ENCODE measurements at places on chromosomes 11 and 22.

- no peak for DNase-seq
Observed at GRCh38 chr11:44338026-44338425, 28.1 kb upstream of the ALX4 start.

- DNase-seq: no peak
Observed at GRCh38 chr22:29937940-29938693, 55.1 kb downstream of the MTMR3 start.

- no peak for DNase-seq
Observed at GRCh38 chr11:82996966-82997606, 74.6 kb downstream of the RAB30 start.

GRCh38 chr11:47051217-47051616 is 114.7 kb downstream of the CSTPP1 start:
- peak; percentile 44 for DNase-seq

DNA sequence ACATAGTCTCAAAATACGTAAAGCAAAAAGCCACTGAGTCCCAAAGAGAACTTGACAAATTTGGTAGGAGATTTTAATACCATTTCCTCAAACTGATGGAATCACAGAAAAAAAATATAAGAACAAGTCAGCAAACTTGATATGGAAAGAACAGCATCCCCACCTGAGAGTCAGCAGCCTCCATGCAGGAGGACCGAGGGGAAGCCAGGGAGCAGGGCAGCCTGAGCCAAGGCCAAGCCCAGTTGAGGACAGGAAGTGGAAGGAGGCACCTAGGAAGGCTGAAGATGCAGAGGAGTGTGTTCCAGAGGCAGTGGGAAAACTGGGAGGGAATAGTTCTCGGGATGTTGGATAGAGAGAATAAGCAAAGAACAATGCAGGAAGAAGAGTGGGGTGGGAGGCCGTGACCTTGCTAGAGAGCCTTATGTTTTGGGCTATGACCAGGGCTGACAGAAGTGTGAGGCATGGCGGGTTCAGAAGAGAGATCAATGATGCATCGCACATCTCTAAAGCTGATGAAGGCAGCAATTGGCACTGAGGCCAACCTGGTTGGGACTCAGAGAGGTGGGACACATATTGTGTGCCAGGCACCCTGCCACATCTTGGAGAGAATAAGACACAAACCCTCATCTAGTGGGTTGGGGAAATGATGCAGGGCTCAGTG is 15.4 kb downstream of the APOA4 start:
- no peak for DNase-seq

DNA sequence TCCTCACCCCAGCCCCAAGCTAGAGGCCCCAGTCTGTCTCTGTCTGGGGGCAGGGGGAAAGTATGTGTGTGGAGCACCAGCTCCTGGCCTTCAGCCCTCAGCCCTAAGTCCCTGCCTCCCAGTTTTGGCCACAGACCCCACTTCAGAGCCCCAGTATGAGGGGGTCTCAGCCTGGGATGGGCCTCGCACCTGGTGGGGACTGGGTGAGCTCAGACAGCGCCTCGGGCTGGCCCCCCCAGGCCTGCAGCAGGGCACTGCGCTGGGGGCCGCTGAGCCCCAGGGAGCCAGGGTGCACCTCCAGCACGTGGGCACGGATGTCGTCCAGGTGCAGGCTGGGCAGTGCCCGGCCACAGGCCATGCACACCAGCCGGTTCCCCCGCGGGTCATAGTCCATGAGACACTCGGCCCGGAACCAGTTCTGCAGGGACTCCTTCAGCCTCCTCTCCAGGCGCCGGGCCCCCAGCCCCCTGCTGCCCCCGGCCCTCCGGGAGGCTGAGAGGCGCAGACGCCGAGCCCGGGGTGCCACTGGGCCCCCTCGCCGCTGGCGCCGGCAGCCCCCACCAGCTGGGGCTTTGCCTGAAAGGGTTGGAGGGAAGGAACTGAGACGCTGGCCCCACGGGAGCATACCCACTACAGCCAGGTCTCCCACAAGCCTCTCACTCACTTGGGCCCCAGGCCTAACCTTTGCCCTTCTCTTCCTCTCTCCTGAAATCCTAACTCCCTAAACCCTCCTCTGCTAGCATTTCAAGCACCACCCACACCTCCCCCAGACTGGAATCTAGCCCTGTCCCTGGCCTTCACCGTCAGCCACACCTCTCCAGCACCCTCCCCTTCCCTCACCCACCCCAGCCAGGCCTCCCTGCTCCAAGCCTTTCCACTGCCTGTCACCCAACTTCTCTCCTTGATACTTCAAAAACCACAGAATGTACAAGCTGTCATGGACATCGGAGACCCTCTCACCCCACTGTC is 3.6 kb downstream of the ZFTA start:
- DNase-seq: peak; percentile 34

DNA sequence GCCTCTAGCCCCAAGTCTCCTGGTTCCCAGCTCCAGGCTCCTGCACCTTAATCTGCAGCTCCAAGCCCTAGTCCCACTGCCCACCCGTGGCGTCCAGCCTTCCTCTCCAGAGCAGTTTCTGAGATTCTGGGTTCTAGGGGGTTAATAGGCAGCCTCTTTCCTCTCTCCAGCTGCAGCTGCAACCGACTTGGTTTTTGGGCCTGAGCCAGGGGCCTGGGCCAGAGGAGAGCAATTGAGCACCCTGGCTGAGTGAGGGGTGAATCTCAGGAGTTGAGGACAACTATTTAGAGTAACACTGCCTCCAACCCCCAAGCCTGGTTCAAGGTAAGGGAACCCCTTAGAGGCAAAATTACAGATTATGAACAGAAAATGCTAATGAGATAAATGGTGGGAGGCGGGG is 9.0 kb upstream of the CHRM1 start:
- no peak for DNase-seq

- no peak for DNase-seq
Observed at GRCh38 chr11:13311570-13311969, 34.0 kb downstream of the BMAL1 start.

All from femur (tissue), 1 donor.